ENCODE measurements at places on chromosomes 2 and 18.

DNA sequence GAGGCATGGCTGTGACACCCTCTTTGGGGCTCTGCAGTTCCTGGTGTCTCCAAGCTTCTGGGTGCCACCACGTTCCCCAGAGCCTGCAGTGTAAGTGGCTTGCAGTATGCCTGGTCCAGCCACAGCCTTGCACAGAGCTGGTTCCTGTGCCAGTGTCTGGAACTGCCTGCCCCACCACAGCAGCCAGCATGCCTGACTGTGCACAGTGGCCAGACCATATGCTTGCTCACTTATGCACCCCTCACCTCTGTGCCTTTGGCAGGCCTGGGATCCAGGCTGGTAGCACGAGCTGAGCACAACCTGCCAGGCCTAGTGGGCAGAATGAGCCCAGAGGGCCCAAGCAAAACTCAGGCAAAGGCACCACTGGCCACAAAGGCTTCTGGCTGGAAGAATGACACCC, 154.1 kb downstream of the DPP4 start:
- no peak for DNase-seq
- no peaks in the 10 kb centered on the region for H3K4me1 ChIP-seq
- no peaks in the 10 kb centered on the region for H3K27me3 ChIP-seq
- no peak overlapping the region for H3K27ac ChIP-seq
- no peak overlapping the region for H3K4me3 ChIP-seq

- H3K4me3 ChIP-seq: no peak overlapping the region
- H3K4me1 ChIP-seq: peaks cover 28% of the 10 kb centered on the region
- no peaks in the 10 kb centered on the region for H3K27me3 ChIP-seq
- H3K36me3 ChIP-seq: peaks cover 14% of the 10 kb centered on the region
- no peak overlapping the region for H3K27ac ChIP-seq
Observed at GRCh38 chr2:178109813-178110212, 2.4 kb upstream of the RBM45 start.

DNA sequence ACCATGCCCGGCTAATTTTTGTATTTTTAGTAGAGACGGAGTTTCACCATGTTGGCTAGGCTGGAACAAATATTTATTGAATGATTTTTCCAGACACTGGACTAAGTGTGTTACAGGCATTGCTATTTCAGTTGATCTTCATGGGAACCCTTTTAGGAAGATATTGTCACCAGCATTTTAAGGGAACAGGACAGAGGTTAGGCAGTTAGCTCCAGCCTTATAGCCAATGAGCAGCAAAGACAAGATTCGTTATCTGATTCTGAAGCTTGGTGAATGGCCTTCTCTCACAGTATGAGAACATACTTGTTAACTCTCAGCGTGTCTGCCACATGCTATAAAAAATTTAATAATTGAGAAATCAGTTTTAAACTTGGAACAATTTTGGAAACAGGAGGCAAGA, 73.4 kb downstream of the SOCS6 start:
- H3K4me3 ChIP-seq: no peak overlapping the region
- no peak for DNase-seq
- no peak overlapping the region for H3K27ac ChIP-seq
- peaks cover 9% of the 10 kb centered on the region for H3K27me3 ChIP-seq
- no peaks in the 10 kb centered on the region for H3K36me3 ChIP-seq
- no peaks in the 10 kb centered on the region for H3K4me1 ChIP-seq

GRCh38 chr18:13583576-13584550, 142.5 kb downstream of the FAM210A start:
- peaks cover 65% of the 10 kb centered on the region for H3K4me1 ChIP-seq
- H3K27ac ChIP-seq: no peak overlapping the region
- no peak for DNase-seq
- no peak overlapping the region for H3K4me3 ChIP-seq
- H3K27me3 ChIP-seq: no peaks in the 10 kb centered on the region

Measured in activated T-cell treated with anti-CD3 and anti-CD28 coated beads, Interleukin-2, amount 50 U/mL, for 24 hours (primary cell).